ENCODE measurements at places on chromosomes 2 and 18. TPM values are rescaled to one million over a fixed set of nuclear protein-coding genes. Genes with fewer than 3 reads are reported as not detected.
A peak's percentile ranks its signal among the peaks of the same experiment; 100 is the strongest.

DNA sequence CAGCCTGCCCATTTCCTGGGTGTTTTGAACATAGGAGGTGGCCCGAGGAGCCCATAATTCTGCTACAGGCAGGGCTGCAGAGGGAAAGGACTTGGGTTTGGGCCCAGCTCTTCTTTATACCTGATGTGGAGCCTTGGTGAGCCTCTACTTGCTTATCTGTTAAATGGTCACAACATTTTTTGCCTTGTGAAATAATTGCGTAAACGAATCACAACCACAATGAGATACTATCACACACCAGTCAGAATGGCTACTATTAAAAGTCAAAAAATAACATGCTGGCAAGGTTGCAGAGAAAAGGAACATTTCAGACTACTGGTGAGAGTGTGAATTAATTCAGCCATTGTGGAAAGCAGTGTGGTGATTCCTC lies 4.1 kb upstream of the FABP1 start:
- DNase-seq: no peak

GRCh38 chr18:44474591-44474990 lies 206.1 kb upstream of the SETBP1 start:
- DNase-seq: peak; percentile 35

Gene TBR1
- total RNA-seq: not detected

Gene MROH2A
- total RNA-seq: not detected

DNA sequence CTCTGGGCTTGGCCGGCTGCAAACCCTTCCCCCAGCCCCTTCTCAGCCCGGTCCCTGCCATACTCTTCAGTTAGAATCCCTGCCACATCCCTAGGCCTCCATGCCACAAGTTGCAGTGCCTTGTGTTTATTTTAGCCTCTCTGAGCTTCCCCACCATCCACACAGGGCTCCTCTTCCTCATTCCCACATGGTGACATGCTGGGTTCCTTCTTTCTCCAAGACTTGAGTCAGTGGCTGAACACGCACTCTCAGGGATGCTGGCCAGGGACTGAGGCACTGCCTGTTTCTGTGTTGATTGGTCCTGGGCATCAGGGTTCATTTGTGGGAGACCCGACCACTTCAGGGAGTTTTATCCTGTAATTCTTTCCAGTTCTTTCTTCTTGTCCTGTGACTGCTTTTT lies 56.3 kb downstream of the KCNS3 start:
- peak; percentile 88 for DNase-seq

GRCh38 chr2:96114903-96115581 lies 1.3 kb downstream of the ADRA2B start:
- no peak for DNase-seq

GRCh38 chr2:49490710-49491109 lies 336.4 kb upstream of the FSHR start:
- peak; percentile 4 for DNase-seq
